Endothelial cell of coronary artery (primary cell): ENCODE measurements at places on chromosomes 6 and 20. TPM values are rescaled to one million over a fixed set of nuclear protein-coding genes. Genes with fewer than 3 reads are reported as not detected.

The FAM83C gene
- not detected in 2 replicates for total RNA-seq

The TGM2 gene
- total RNA-seq = 563 and 875 TPM in 2 replicates

The UBE2J1 gene
- 34.4 and 46.8 TPM in 2 replicates for total RNA-seq

The ANKEF1 gene
- 2.1 and 2.4 TPM in 2 replicates for total RNA-seq

The EPHA7 gene
- total RNA-seq = 0.09 and 0.54 TPM in 2 replicates
